ENCODE measurements at places on chromosomes 2 and 18.

GRCh38 chr2:181036848-181037603 lies 56.6 kb downstream of the UBE2E3 start:
- DNase-seq: peak; percentile 74

DNA sequence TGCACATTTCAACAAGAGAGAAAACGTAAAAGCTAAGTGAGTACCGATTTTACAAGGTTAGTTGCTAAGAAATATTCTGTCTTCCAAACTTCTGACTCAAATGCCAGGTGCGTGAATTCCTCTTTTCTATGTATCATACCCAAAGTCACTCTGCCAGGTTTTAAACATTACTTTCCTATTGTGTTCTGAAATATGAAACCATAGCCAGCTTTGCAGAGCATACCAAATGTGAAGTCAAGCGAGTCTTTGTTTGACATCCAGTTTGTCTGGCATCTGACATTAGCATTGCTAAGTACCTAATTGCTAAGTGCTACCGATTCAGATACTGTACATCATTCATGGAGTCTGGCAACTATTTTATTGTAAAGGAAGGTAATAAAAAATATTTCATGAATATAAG lies 321.9 kb upstream of the GALNT5 start:
- DNase-seq: no peak

GRCh38 chr18:74609535-74609934 lies 11.9 kb downstream of the ZNF407 start:
- no peak for DNase-seq

DNA sequence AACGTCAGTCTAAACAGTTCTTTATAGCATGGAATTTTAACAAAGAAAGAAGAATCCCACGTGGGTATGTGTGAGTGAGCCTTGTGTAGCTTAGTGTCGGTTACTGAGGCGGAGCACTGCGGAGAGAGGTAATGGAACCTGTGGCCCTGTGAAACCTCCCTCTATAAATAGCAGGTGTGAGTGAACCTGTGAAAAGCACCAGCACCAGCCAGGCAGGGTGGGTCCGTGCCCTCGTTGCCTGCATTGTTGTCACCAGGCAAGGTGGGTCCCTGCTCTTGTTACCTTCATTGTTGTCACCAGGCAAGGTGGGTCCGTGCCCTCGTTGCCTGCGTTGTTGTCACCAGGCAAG lies 4.7 kb downstream of the CTDP1 start:
- no peak for DNase-seq

GRCh38 chr18:3458378-3458777 lies 8.4 kb downstream of the TGIF1 start:
- DNase-seq: no peak

GRCh38 chr2:15348045-15348444 lies 213.1 kb downstream of the NBAS start:
- no peak for DNase-seq

- DNase-seq: peak; percentile 41
These were observed 463 bp downstream of the HS1BP3 start for GRCh38 chr2:20650393-20650876.

GRCh38 chr2:224357098-224357901 lies 44.6 kb downstream of the FAM124B start:
- peak; percentile 75 for DNase-seq

DNA sequence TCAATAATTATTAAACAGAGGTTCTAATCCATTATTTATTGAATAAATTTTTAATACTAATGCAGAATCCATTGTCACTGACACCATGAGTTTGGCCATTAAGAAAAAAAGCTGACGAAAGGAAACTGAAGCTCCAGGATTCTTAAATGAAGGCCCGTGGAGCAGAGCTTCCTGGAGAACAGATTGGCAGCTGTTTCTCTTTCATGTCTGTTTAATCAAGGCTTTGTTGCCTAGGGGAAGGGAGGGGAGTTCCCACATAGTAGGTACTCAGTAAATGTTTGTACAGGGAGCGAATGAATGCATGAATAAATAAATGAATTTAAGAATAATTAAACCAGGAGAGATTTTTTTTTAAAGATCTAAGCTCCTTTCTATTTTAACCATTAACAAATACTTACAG lies 315.1 kb upstream of the KLHL29 start:
- no peak for DNase-seq

DNA sequence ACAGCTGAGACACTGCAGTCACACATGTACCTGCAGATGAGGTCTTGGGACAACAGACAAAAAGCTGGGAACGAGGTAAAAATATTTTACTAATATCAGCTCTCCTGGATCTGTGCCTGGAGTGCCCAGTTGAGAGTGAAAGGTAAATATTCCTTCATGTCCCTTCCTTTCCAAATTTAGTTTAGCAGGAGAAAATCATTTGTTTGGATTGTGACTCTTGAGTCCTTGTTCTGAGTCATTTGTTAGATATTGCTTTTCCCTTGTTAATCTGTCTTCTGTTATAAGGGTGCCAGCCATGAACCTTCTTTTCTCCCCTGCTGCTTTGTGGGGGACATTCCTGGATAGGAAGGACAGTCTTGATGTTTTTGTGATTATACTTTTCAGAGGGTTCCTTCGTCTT lies 329.2 kb downstream of the DSC3 start:
- DNase-seq: no peak

GRCh38 chr2:64757126-64757525 lies 103.4 kb upstream of the SERTAD2 start:
- DNase-seq: no peak

DNA sequence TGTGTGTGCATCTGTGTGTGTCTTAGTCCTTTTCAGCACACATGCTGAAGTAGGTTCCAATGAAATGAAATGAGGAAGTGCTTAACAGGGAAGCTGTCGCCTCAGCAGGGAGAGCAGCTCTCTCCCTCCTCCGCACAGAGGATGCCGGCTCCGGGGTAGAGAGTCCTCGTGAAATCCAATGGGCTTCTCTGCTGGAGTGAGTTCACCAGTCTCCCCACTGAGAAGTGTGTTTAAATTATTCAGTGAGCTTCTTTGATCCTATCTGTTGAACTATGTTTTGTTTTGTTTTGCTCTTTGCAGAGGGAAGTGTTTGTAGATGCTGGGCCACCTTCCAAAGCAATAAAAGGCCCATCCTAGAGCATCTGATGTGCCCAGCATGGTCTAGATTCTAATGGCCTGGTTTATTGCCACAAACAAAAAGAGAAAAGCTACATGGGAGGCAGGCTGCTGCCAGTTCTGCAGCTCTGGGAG lies 6.7 kb downstream of the PPP1R7 start:
- DNase-seq: no peak

GRCh38 chr18:79911344-79912270 lies 39.8 kb downstream of the SLC66A2 start:
- no peak for DNase-seq

DNA sequence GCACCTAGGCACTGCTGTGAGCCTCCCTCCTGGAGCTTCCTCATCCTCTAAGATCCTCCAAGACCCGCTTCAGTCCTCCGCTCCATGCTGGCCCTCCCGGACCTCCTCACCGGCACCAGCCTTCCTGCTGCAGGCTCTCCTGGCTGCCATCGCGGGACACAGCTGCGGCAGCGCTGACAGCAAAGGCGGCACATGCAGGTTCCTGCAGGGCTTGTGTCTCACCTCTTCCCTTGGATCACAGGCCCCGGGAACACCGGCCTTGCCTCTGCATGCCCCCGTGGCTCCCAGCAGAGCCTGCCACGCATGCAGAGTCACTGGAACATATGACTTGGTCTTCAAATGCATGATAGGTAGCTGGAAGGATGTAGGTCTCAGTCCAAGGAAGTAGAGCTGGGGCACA lies 67.2 kb downstream of the PTGR3 start:
- no peak for DNase-seq

DNA sequence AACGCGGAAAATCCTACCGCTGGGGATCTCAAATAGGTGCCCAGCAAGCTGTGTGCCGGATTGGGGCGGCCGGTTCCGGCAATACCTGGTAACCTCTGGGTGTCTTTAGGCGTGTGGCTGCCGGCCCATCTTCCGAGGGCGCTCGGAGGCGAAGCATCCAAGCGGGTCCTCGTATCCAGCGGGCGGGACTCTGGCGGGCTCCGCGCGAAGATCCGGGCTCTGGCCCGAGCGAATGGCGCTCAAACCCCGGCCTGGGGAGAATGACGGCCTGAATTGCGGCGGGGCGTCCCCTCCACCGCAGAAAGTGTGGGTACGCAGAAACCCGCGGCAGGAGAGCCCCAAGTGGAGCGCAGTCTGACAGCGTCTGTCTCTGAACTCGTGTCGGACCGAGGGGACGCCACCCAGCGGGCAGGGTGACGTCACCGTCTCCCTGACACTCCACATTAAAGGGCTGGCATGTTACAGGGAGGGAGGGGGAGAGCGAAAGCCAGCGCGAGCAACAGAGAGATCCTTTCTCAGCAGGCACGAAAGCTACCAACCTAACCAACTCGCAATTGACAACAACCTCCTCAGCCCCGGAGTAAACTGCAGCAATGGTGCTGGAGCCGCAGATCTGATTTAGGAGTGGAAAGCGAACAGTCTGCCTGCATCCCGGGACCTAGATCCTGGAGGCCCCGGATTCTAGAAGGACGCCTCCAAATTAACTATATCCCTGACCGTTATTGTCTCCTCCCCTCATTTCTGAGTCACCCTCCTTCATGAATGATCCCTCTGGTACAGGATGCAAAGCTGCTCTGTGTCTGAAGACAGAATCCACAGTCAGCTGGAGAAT lies at the start of gene SKOR2:
Gene SKOR2, minus strand, starts transcription at position 372 of the 832 bp plus-strand sequence. CDS start 2,477 bp downstream, outside the sequence.
- no peak for DNase-seq

DNA sequence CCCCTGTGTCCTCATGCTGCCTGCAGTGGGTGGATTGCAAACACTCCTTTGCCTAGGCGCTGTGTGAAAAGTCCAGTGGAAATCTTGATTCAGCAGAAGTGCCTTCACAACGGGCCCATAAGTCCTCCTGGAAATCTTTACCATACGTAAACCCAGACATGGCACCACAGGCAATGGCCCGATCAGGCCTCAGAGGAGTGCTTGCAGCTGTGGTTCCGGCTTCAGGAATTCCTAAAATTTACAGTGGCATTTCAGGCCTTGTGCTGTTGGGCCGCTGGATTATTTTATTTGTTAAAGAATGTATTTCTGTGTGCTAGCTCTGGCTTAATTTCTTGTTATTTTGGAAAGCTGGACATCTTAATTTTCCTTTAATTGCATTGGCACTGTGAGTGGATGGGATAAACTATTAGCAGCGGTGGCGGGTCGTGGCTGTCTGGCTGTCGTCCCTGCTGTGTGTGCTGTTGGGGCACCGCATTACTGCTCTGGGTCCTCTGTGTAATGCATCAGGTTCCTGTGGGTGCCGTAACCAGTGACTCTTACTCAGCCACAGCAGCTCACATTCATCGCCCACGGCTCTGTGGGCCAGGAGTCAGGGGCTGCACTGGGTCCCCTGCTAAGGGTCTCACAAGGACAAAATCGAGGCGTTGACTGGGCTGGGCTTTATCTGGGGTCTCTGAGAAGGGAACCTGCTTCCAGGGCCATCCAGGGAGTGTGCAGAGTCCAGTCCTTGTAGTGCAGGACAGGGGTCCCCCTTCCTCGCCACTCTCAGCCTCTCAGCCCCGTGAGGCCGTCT lies 73.1 kb downstream of the RTP5 start:
- DNase-seq: no peak

- no peak for DNase-seq
These were observed 349.2 kb upstream of the ZC3H15 start for GRCh38 chr2:186136860-186137259.

DNA sequence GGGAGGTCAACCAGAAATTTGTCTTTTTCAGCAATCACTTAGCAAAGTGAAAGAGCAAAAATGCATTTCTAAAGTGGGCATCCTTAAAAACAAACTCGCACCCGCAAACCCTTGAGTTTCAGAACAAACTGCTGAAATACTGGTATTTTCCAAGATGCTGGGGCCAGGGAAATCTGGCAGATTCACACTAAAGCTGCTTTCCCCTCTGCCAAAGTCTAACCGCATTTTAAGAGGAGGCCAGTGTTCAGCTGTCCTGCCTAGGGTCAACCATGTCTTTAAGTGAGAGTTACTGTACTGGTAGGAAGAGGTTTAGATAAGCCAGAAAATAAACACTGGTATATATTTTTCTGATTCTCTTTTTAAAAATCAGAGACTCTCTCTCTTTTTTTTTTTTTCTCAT lies 55.9 kb downstream of the ACVR1 start:
- DNase-seq: peak; percentile 63
